ENCODE measurements at places on chromosomes 1 and 21. TPM values are rescaled to one million over a fixed set of nuclear protein-coding genes. Genes with fewer than 3 reads are reported as not detected.
A peak's percentile ranks its signal among the peaks of the same experiment; 100 is the strongest.

FCGR3A gene
- not detected for total RNA-seq

LRRC8D gene
- total RNA-seq: 23.2 TPM

CLIC6 gene
- total RNA-seq: not detected

DNA sequence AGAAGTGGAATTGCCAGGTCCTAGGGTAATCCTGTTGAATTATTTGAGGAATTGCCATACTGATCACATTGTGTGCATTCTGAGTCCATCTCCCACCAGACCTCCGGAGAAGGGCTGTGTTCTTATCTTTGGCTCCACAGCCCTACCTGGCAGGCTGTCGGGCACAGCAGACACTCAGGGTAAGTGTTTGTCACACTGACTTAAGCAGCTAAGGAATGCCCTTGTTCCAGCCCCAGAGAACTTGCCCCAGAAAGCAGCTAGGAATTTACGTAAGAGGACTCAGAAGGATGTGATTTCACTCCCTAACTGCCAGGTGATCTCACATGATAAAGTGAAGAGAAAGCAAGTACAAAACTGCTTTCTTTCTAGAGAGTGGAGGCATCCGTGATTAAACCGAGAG is 21.0 kb downstream of the VASH2 start:
- H3K4me3 ChIP-seq: no peak overlapping the region
- H3K36me3 ChIP-seq: no peaks in the 10 kb centered on the region
- H3K27ac ChIP-seq: no peak overlapping the region
- no peak for DNase-seq
- H3K4me1 ChIP-seq: 0 out of 2 replicates have a peak, but pooled peaks cover 3% of the 10 kb centered on the region
- no peaks in the 10 kb centered on the region for H3K27me3 ChIP-seq

DNA sequence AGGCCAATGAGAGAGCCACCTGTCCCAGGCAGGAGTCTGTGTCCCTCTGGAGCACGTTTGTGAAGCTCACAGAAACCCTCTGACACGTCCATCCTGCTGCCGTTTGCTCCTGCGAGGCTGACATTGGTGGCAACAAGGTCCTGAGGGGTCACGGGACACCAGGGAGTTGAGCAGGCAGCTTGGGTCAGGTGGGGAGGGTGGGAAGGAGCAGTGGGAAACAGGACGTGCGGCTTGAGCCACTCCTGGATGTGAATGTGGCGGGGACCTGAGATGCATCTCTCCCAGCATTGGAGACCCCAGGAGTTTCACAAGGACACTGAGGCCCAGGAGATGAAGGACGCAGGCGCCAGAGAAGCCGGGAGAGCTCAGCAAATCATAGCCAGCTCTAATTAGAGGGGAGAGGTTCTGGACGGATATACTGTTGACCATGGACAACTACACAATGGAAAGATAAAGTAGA is 149.0 kb downstream of the PEX14 start:
- no peaks in the 10 kb centered on the region for H3K4me1 ChIP-seq
- no peak for DNase-seq
- no peaks in the 10 kb centered on the region for H3K27me3 ChIP-seq
- peaks cover 11% of the 10 kb centered on the region for H3K36me3 ChIP-seq
- H3K27ac ChIP-seq: no peak overlapping the region

- H3K4me3 ChIP-seq: no peak overlapping the region
- no peak for DNase-seq
- H3K27ac ChIP-seq: no peak overlapping the region
- H3K27me3 ChIP-seq: peaks cover 12% of the 10 kb centered on the region
- no peaks in the 10 kb centered on the region for H3K4me1 ChIP-seq
These were observed 38.5 kb downstream of the PYHIN1 start for GRCh38 chr1:158969855-158970254.

GRCh38 chr1:172723251-172723650 is 64.3 kb downstream of the FASLG start:
- no peak overlapping the region for H3K27ac ChIP-seq
- H3K4me1 ChIP-seq: no peaks in the 10 kb centered on the region
- H3K36me3 ChIP-seq: no peaks in the 10 kb centered on the region
- no peak overlapping the region for H3K4me3 ChIP-seq
- no peaks in the 10 kb centered on the region for H3K27me3 ChIP-seq

DNA sequence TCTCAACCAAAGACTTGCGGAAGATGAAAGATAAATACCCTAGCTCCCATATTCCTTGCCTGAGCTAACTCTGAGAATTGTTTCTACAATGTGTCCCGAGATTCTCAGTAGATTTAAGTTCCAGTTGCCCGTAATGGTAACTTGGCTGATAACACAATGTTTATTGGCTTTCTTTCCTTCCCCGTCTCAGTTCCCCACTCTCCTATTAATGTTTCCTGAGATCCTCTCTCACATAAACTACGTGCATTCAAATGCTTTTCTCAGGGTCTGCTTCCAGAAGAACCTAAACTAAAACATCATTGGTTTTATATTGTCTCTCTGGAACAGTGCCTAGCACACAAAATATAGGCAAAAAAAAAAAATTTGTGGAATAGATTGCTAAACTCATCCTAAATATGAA is 794.2 kb upstream of the ADGRL2 start:
- no peak overlapping the region for H3K27ac ChIP-seq
- H3K4me3 ChIP-seq: no peak overlapping the region
- H3K36me3 ChIP-seq: no peaks in the 10 kb centered on the region
- no peak for DNase-seq
- H3K4me1 ChIP-seq: no peaks in the 10 kb centered on the region

DNA sequence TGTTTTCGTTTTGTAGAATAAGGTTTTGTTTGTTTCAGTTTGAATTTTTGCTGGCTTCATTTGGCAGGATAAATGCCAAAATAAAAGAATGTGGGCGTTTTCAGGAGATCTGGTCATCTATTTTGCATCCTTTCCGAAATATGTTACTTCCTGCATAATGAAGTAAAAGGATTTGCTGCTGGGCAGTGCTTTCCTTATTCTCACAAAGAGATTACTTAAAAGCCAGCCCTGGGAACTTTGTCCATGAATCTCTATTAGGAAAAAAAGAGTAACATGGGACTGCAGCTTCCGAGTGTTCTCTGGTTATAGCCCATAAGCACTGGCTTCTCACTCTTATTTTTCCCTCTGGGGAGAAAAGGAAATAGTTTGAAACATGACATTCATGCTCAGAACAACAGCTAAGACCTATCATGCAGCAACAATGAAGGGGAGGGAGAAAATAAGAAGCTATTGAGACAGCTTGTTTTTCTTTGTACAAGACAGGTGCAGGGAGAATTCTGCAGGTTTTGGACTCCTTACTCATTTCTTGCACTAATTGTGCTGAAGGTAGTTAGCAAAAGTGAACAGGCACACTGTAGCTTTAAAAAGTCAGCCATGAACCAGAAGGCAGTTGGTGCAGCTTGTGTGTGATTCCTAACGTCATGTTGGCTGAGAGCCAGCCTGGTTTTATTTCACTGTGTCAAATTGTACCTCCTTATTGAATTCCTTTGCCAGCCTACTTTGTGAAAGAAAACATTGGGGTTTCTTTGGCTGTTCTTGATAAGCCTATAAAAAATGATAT is at the start of gene SAMD13:
TSS of gene SAMD13 (plus strand) at position 705 of the 781 bp plus-strand sequence. CDS start 1,527 bp downstream, outside the sequence.
- H3K27me3 ChIP-seq: no peaks in the 10 kb centered on the region
- H3K4me3 ChIP-seq: peak within 1 kb of the TSS; percentile 31
- H3K27ac ChIP-seq: peak within 1 kb of the TSS; percentile 92
- peaks cover 48% of the 10 kb centered on the region for H3K4me1 ChIP-seq

DNA sequence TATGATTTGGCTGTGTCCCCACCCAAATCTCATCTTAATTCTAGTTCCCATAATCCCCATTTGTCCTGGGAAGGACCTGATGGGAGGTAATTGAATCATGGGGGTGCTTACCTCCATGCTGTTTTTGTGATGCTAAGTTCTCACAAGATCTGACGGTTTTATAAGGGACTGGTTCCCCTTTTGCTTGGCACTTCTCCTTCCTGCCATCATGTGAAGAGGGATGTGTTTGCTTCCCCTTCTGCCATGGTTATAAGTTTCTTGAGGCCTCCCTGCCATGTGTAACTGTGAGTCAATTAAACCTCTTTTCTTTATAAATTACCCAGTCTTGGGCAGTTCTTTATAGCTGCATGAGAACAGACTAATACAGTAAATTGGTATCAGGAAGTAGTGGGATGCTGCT is 114.1 kb downstream of the ZNF648 start:
- no peaks in the 10 kb centered on the region for H3K36me3 ChIP-seq
- DNase-seq: no peak
- no peaks in the 10 kb centered on the region for H3K4me1 ChIP-seq
- no peak overlapping the region for H3K27ac ChIP-seq
